ENCODE measurements at places on chromosomes 5 and 9.

DNA sequence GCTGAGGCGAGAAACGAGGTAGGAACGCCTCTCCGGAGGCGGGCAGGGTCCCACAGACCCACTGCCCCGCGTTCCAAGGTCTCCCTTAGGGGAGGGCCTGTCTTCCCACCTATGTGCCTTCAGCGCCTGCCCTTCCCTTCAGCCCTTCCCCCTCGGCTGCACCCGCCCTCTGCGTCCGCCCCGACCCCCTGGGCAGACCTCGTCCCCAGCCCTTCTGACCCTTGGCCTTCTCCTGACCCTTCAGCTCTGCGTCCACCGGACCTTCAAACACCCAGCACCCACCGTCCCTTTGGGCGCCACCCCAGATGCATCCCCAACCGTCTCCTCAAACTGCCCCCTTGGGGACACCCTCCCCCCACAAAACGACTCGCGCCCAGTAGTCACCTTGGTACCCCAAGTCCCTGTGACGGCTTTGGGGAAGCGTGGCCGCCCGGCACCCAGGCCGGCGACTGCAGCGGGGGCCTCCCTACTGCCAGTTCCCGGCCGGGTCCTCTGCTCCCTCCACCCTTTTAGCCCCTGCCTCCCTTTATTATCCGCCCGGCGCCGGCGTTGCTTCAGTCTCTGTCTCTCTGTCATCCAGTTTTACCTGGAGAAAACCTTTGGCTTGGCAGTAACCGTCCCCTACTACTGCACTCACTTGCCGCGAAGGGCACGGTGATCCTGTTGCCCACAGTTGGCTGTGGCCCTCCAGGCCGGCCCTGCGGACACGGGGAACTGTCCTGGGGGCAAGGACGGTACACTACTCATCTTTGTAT, 421 bp downstream of the RUSC2 start:
- no peak for DNase-seq

GRCh38 chr5:159910207-159910842, 6.0 kb upstream of the ADRA1B start:
- no peak for DNase-seq

GRCh38 chr9:38339496-38339895, 53.0 kb upstream of the ALDH1B1 start:
- DNase-seq: no peak

GRCh38 chr9:90085633-90086032, 480.8 kb downstream of the GADD45G start:
- no peak for DNase-seq

DNA sequence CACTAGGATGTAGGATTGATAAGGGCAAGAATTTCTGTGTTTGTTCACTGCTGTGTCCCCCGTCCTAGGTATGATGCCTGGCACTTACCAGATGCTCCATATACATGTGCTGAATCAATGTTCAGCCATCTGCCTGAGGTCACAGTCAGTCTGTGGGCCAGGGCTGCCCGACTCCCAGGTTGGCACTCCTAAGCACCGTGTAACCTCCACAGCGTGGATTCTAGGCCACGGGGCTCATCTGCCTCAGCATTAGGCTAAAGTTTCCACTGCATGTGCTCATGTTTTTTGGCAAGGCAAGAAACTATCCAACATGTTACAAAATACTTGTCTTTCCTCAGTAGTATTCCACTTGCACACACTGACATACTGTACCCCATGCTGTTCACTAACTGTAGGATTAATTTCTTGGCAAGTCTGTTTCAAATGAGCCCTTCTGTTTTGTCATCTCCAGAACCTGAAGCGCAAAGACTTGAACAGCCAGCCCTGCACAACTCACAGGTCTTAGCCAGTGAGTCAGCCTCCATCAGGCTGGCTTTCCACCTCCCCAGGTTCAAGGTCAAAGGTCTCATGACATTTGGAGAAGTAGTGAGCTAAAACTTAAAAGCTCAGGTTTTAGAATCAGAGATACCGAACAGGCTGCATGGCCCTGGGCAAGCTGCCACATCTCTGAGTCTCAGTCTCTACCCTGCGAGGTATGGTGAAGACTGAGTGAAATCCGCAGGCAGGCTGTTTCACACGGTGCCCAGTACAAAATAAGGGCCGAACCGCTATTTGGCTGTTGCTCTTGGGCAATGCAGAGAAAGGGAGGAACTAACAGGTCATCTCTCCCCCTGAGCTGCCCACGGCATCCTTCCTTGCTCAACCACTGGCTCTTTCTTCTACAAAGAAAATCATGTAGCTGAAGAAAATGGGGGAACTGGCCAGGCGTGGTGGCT, 7.2 kb downstream of the TOR1A start:
- DNase-seq: no peak

DNA sequence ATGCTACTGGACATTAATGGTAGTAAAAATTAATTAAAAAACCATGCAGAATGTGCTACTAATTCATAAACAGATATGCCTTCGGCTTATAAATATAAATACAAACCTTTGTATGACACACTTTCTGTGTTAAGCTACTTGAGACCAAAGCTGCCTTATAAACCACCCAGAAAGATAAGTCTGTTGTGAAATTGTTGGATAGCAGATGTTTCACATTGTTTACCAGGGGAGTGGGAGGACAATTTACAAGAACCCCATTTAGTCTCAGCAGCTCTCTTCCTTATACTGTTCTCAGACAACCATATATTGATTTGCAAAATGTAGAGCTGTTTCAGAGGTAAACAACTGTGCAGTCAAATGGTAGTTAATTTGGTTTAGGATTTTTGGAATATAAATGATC, 524.4 kb downstream of the PRR16 start:
- DNase-seq: no peak

GRCh38 chr9:89522959-89523285, 25.0 kb upstream of the SEMA4D start:
- no peak for DNase-seq

DNA sequence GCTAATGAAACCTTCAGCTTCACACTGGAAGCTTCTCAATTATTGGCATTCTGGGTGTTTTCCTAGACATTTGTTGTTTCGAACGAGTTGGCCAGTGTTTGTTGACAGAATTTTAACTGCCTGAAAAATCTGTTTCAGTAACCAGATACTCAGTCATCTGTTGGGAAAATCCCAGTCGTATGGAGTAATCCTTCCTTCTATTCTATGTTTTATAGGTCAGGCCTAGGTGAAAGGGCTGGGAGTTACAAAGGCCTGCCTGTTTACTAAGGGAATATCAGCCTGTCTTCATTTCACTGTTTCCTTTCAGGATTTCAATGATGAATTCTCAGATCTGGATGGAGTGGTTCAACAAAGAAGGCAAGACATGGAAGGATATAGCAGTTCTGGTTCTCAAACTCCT, 59.9 kb downstream of the GRAMD2B start:
- no peak for DNase-seq

GRCh38 chr9:114236391-114237138, 81.2 kb downstream of the COL27A1 start:
- no peak for DNase-seq

- peak; percentile 59 for DNase-seq
These were observed 598 bp downstream of the RGP1 start for GRCh38 chr9:35749515-35750255.

- DNase-seq: no peak
These were observed 63.9 kb downstream of the PRRT1B start for GRCh38 chr9:131609099-131609830.

DNA sequence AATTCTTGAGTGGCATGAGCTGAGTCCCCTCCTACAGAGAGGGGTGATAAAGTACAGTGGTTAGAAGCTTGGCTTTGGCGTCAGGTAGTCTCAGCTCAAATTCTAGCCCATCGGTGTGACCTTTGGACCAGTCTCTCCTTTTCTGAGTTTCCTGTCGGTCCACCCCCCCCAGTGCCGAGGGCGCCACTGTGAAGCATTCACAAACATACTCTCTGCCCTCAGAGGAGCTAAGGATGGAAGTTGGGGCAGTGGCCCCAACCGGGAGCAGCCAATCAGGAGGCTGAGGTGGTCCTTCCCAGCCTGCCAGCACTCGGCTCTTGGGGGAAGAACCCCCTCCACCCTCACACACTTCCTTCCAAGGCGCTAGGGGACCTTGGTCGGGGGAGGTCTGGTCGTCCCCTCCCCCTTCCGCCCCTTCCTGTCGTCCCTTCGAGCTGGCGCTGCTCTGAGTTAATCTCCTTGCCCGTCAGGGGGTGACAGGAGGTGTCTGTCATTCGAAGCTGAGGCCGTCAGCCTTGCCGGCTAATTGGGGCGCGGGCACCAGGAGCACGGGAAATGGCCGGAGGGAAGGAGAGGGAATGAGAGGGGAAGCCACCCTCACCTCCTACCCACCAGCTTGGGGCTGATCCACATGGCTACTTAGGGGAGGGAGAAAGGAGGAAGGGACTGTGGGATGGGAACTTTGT, 53.0 kb downstream of the CXXC5 start:
- DNase-seq: no peak

DNA sequence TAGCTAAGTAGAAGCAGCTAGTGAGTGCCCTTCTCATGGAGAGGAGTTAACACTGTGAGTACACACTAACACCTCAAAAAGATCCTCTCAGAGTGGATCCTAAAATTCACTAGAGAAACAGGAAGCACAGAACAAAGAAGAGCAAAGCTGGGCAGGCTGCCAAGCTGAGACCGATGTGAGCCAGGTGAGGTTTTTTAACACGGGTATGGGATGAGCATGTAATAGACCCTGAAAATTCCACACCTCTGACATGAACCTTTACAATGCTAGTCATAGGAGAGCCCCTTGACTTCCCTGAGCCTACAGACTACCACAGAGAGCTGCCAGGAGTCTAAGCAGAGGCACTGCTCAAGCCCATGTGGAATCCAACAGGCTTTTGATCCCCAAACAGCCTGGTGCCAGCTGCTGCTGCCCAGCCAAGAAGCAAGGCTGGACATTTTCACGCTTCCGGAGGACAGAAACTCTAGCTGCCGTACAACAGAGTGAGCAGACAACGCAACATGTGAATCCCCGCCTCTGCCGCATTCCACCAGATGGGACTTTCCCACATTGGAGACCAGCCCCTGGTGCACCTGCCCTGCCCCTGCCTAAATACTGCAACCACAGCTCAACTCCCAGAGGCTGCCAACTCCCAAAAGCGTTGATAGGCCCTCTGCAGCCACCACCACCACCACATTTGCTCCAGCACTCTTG, 280.8 kb downstream of the CDH10 start:
- no peak for DNase-seq

DNA sequence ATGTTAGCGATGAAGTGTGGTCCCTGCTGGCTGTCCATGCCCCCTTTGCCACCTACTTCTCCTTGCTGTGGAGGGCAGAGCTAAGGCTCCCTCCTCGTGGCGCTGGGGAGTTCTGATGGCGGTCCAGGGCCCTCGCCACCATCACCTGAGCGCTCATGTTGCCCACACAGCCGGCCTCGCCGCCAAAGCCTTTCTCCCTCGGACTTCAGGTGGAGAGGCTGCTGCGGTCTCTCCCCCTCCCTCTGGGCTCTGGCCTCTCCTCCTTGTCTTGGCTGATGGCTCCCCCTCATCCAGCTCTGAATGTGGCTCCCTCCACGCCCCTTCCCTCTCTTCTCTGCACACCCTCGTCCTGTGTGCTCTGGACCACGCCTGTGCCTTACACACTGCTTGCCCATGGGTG, 14.5 kb upstream of the LPCAT1 start:
- DNase-seq: no peak

- peak; percentile 29 for DNase-seq
These were observed 54.9 kb upstream of the ZSWIM6 start for GRCh38 chr5:61277190-61277589.

DNA sequence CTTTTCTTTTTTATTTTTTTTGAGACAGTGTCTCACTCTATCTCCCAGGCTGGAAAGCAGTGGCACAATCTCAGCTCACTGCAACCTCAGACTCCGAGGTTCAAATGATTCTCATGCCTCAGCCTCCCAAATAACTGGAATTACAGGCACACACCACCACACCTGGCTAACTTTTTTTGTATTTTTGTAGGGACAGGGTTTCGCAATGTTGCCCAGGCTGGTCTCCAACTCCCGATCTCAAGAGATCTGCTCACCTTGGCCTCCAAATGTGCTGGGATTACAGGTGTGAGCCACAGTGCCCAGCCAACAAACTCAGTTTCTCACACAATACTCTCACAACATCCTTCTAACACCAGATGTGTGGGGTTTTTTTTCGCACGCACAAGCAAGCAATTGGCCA, 22.1 kb downstream of the AFF4 start:
- no peak for DNase-seq
